NCI-H774 (cell line): ENCODE measurements at places on chromosomes 4 and X.

GRCh38 chr4:95549246-95550114, 707 bp upstream of the UNC5C start:
- no peak for DNase-seq

- no peak for DNase-seq
These were observed 3.0 kb downstream of the FNIP2 start for GRCh38 chr4:158771776-158772175.

DNA sequence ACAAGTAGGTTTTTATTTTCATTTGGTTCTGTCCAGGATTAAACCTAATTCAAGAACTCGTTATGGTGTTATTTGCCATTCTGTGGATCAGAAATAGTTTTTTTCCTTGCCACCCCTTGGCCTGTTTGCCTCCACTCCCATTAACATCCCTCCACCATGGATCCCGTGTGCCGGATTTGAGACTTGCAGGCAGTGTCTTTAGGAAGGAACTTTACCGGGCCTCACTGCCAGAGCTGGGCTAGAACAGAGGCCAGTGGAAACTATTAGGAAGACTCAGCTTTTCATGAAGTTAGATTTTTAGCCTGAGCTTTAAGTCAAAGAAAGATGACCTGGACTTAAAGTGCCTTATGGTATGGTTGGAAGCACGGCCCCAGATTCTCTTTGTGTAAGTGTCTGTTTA, 2.4 kb downstream of the KLHL2 start:
- no peak for DNase-seq

DNA sequence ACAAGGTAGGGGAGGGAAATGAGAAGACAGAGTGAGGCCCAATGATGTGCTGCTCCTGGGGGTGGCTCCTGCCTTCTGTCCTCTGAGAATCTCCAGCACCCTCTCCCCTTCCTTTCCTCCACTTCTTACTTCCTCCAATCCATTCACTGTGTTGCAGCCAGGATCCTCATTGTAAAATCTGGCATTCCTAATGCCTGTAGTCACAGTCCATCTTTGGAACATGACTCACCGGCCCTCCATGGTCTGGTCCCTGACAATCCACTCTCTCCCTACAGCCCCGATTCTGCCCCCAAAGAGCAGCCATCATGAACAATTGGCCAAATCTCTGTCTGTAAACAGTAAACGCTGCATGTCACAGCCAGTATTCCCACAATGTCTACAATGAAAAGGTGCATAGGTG, 72.9 kb downstream of the CLNK start:
- no peak for DNase-seq

- no peak for DNase-seq
These were observed 48.5 kb upstream of the GRIA2 start for GRCh38 chr4:157172011-157172410.
